Activated naive CD4-positive, alpha-beta T cell treated with anti-CD3 and anti-CD28 coated beads, Interleukin-2, amount 50 U/mL, for 72 hours (primary cell): ENCODE measurements at places on chromosomes 5 and 9. TPM values are rescaled to one million over a fixed set of nuclear protein-coding genes. Genes with fewer than 3 reads are reported as not detected.

DNA sequence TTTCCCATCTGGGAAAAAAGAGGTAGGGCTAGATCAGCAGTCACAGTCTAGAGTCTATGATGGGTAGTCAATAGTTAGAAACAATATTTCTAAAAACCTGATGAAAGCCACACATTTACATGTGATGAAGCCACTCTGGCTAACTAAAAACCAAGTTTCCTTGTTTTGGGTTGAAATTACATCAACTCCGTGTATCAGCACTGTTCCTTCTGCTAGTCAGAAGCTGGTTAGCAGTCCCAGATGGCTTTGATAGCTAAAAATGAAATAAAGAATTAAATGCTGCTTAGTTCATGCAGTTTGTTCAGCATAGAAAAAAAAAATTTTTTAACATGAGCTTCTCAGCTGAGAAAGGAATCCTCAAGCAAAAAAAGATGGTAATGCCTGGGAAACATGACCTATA lies 136.7 kb downstream of the FAM114A2 start:
- DNase-seq: no peak

DNA sequence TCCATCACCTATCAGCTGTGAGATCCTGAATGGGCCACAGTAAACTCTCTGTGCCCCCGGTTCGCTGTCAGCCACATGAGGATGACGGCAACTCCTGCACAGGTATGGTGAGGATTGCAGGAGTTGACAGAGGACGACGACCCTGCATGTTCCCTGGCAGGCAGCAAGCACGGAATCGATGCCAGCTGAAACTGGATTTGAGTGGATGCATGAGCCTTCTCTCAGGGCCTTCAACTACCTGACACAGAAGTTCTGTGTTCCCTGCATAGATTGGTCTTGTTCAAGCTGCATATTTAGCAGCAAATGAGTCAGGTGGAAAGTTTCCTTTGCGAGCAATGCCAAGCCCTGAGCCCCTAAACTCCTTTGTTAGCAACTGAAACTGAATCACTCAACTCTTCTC lies 69.6 kb upstream of the PTCH1 start:
- no peak for DNase-seq

- DNase-seq: no peak
Measured at GRCh38 chr9:94014066-94014654, 59.0 kb upstream of the BARX1 start.

- DNase-seq: no peak
Measured at GRCh38 chr5:168885324-168886120, 306.4 kb upstream of the PANK3 start.

GRCh38 chr5:158117467-158118160 lies 258.7 kb upstream of the CLINT1 start:
- no peak for DNase-seq

DNA sequence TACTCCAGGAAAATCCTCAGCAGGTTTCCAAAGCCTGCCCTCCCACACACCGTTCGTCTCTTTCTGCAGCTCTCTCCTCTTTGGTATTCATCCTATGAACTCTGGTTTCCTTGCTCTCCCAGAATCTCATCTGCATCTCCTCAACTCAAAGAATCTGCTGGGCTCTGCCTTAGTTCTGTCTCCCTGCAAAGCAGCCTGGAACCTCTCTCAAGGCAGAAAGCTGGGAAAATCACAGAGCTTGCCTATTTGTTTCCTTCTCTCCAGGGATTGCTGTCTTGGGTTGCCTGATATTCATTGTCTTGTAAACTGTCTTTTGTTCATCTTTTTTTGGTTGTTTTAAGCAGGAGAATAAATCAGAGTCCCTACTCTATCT lies 5.3 kb upstream of the ERAP2 start:
- DNase-seq: no peak

- no peak for DNase-seq
Measured at GRCh38 chr9:2602704-2603116, 18.9 kb upstream of the VLDLR start.

- DNase-seq: no peak
Measured at GRCh38 chr5:15547261-15547839, 47.4 kb downstream of the FBXL7 start.

GRCh38 chr9:98770717-98771116 lies 25.6 kb downstream of the ANKS6 start:
- DNase-seq: no peak

DNA sequence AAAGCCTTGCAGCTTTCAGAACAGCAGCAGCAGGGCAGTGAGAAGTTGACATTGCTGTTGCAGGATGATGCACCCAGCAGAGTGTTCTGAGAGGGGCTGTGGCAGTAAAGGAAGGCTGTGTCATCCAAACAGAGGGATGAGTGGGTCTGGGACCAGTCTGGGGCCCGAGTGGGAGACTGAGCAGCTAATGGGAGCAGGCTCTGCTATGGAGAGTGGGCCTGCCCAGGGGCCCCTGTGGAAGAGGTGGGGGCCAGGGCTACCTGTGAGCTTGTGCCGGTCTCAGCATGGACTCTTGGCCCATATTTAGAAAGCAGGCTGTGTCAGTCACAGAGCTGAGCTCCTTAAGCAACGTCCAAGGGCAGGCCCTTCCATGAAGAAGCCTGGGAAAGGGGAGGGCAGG lies 26.0 kb upstream of the PITX1 start:
- no peak for DNase-seq

DNA sequence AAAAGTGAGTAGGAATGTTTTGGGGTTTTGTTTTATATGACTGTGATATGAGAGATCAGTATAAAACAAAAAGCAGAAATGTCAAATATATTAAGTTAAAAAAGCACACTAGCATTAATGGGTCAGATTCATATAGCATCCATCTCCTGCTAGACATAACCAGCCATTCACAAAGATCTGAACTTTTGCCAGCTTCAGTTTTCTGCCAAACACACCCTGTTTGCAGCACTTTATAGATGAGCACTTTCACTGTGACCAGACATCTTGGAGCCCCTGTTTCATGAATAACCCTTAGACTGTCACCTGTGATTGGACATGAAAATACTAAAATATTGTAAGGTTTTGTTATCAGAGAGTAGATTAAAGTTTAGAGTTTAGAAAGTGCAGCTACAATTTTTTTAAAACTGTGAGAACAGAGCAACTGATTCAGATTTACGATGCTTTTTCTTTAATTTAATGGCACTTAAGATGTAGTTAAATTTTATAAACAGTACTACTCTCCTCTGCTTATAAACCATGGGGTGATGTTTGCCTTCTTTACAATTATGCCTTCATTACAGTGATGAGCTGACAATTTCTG lies 142.6 kb downstream of the KCTD16 start:
- no peak for DNase-seq

DNA sequence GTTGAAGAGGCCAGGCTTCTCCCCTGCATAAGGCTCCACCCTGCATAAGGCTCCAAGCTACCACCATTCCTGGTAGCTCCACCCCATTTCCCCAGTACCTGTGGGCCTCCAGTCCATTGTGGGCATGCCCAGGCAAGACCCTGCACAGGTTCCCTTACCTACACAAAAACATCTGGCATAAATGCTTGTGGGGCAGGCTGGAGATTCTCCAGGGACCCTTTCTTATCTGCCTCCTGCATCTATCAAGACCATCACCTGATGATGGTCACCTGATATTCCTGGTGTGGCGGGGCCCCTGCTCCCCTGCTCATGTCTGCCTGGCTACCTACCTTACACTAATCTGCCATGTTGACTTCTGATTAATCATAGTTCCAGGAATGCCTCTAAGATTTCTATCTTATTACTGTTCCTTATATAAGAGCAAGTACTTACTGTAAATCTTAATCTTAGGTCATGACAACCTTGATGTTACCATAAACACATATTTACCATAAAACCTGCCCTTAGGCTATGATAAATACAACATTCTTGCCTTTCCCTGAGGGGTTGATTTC lies 41.0 kb downstream of the FGD3 start:
- DNase-seq: no peak

VLDLR gene
- total RNA-seq: 11.9 TPM

IL4 gene
- not detected for total RNA-seq

NPR3 gene
- not detected for total RNA-seq

CSF2 gene
- 39.7 TPM for total RNA-seq

CDH9 gene
- total RNA-seq: not detected

FCN1 gene
- not detected for total RNA-seq

KIAA0825 gene
- total RNA-seq: 1.2 TPM
